ENCODE measurements at places on chromosomes 4 and X.

DNA sequence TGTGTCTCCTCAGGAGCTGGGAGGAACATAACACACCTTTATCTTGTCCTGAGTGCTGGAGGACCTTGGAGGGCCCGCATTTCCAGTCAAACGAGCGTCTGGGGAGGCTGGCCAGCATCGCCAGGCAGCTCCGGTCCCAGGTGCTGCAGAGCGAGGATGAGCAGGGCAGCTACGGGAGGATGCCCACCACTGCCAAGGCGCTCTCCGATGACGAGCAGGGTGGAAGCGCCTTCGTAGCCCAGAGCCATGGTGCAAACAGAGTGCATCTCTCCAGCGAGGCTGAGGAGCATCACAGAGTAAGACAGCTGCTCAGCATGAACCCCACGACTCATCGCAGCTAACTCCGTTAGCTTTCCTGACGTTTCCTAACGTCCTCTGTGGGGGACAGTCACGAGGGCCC, 430 bp downstream of the TRIML1 start:
- no peak for DNase-seq

DNA sequence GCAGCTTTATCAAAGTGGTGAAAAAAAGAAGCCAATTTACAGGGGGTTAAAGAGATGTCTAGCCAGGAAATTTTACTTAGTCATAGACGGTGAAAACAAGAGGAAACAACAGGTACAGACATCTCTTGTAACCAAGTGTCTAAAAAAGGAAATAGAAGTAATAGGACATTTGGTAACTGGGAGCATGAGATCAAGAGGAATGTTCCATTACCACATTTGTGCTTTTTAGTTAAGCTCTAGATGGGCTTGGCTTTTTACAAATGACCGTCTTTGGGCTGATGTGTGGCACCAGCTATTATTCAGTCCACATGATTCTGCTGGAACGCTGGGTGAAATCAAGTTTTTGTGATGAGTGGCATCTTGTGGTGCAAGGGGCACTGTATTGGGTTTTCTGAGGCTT, 179.5 kb downstream of the SMIM20 start:
- no peak for DNase-seq

DNA sequence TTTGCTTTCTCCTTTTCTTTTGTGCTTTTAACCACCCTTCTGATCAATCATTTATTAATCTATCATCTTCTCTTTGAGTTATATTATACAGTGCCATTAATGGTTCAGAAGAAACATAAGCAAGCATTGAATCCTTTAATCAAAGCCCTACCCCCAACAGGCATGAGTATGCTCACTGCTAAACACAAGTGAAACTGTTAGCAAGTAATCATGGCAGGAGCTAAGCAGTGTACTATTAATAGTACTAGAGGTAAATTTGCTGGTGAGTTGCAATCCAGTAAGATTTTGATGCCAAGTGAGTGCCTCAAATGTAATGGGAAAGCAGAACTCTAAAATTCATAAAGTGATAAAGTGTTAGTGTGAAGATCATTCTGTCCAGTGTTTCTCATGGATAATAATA, 57.2 kb downstream of the FNIP2 start:
- no peak for DNase-seq

DNA sequence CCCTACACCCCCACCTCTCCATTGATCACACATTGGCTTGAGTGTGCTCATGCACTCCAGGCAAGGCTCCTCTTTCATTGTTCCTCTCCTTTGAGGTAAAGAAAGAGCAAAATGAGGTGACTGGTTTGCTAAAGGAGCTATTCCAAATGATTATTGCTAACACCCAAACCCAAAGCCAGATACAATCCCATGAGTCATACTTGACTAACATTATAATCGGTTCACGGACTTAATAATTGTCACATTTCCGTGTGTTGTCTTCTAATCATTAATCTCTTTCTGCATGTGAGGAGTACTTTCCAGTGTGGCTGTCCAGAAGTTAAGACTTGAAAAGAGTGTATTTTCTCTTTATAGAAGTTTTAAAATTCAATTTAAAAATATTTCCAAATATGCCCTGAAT, 174.3 kb upstream of the SFRP2 start:
- DNase-seq: no peak

DNA sequence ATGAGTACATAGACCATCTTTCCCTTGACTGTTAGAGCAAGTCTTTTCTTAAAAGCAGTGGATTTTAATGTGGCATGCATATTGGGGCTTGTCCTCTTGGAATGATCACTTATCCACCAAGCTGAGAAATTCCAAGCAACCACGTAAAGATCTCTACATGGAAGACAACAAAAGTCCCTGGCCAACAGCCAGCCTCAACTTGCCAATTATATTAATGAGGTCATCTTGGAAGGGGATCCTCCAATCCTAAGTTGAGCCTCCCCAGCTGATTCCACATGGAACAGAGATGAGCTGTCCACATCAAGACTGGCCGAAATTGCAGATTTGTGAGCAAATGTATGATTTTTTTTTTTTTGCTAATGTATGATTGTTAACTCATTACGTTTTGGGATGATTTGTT, 20.6 kb upstream of the FTHL17 start:
- DNase-seq: no peak

DNA sequence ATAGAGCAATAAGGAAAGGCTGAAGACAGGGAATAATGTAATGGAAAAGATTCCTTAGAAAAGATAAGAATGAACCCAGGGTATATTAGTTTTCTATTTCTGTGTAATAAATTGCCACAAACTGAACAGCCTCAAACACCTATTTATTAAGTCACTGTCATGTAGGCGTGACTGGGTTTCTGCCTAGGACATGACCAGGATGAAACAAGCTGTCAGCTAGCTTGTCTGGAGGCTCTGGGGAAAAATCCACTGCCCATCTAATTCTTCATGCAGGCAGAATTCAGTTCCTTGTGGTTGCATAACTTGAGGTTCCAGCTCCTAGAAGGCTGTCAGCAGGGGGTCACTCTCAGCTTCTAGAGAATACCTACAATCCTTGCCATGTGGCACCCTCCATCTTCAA, 277.7 kb downstream of the TMA16 start:
- no peak for DNase-seq

GRCh38 chr4:6641164-6641970, 882 bp downstream of the MRFAP1 start:
- no peak for DNase-seq

GRCh38 chrX:147850875-147851274, 60.8 kb upstream of the FMR1 start:
- DNase-seq: no peak

- no peak for DNase-seq
Observed at GRCh38 chr4:59553063-59553720, 1646.9 kb upstream of the ADGRL3 start.

DNA sequence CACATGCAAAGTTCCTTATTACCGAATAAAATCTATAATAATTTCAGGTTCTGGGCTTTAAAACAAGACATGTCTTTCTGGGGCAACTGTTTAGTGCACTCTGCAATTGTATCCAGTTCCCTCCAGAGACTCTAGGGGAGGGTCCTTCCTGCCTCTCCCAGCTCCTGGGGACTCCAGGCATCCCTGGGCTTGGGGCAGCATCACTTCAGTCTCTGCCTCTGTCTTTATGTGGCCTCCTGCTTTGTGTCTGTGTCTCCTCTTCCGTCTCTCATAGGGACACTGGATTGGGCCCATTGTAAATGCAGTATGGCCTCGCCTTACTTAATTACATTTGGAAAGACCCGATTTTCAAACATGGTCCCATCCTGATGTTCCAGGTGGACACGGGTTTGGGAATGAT, 10.9 kb upstream of the ASMTL start:
- peak; percentile 25 for DNase-seq

- no peak for DNase-seq
Observed at GRCh38 chrX:135477576-135477975, 42.9 kb upstream of the INTS6L start.

GRCh38 chrX:119853444-119853843, 681 bp upstream of the UPF3B start:
- DNase-seq: no peak

DNA sequence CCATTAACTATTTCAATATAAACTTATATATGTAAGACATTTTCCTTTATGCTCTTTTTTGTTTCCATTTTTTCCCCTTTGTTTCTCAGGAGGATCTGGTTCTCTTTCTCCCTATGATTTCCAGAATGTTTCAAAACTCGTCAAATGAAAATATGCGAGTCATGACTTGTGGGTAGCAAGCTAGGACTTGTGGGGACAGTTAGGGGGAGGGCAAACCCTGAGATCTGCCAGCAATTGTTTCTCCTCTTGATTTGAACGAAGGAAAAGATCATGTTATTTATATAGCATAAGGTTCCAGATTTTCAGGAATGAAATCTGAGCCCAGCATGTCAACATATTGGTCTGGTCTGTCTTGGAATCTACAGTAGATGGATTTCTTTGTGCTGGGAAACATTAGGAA, 28.9 kb upstream of the GPC4 start:
- no peak for DNase-seq

DNA sequence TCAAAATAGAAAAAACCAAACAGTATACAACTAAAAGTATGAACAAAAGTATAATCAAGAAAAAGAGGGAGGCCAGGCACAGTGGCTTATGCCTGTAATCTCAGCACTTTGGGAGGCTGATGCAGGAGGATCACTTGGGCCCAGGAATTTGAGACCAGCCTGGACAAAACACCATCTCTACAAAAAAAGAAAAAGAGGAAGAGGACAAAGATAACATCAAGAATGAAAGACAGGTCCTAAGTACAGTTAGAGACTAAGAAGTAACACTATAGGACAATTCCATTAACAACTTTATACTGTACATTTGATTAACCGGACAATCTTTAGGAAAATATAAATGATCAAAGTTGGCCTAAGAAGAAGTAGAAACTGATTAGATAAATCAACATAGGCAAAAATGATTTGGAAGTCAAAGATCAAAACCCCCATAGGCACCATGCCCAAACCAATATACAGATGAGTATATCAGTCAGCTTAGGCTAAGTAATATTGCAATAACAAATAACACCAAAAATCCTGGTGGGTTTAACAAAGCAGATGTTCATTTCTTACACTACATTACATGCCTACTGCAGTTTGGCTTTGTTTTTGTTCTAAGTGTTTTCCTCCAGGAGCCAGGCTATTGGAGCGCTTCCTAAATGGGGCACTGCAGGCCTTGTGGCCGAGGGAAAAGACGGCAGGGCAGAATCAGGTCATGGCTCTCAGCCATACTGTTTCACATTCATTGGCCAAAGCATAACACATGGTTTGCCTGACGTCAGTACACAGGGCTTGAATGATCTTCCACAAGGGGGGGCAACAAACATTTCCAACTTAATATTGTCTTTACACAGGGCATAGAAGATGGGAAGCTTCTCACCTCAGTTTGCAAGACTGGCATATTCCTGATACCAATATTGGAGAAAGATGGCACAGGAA, 42.2 kb upstream of the HGFAC start:
- DNase-seq: no peak

GRCh38 chrX:29044423-29045184, 457.4 kb downstream of the IL1RAPL1 start:
- no peak for DNase-seq

DNA sequence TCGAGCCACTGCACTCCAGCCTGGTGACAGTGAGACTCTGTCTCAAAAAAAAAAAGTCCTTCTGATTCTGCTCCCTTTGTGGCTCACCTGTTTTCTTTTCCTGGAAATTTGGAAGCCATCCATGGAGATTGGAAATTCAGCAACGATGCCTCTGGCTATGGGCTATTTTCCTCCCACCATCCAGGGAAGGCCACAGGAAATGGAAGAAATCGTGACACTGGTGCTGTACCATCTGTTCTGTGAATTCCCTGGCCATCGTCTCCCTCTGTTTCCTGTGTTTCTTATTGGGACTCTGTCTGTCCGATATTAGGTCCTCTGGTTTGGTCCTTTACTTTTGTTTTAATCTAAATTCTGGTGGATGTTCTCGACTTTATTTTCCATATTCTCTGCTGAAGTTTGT, 29.4 kb upstream of the ADRA2C start:
- no peak for DNase-seq

DNA sequence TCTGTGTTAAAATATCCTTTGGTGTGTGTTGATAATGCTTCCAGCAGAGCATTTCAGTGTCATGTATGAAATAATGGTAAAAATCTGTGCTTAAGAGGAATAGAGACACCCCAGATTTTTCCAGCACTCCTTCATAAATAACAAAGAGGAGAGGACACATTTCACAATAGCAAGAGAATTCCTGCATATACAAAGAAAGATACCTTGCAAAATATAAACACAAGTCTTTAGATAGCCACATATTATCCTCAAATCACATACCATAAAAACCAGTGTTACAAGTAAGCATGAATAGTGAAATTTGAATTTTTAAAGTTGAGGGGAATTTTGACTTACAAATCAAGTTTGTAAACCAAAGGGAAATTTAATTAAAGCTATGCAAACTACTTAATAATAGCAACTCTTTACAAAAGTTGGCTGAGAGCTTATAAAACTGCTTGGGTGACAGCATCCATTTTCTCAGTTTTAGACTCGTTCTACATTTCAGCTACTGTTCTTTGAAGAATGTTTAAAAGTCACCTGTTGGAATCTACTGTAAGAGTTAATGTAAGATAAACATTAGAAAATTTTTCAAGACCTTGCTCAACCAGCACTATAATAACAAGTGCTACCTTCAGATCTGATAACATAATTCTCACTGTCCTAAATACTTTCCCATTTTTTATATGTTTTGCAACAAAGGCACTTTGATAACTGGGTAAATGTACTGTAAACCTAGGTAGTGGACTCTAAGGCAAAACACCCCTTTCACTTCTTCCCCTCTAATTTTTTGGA, 3.7 kb downstream of the APELA start:
- no peak for DNase-seq

- DNase-seq: no peak
Observed at GRCh38 chrX:7654316-7654715, 188.7 kb upstream of the VCX start.

- DNase-seq: no peak
Observed at GRCh38 chrX:26442340-26442739, 226.4 kb downstream of the MAGEB5 start.

DNA sequence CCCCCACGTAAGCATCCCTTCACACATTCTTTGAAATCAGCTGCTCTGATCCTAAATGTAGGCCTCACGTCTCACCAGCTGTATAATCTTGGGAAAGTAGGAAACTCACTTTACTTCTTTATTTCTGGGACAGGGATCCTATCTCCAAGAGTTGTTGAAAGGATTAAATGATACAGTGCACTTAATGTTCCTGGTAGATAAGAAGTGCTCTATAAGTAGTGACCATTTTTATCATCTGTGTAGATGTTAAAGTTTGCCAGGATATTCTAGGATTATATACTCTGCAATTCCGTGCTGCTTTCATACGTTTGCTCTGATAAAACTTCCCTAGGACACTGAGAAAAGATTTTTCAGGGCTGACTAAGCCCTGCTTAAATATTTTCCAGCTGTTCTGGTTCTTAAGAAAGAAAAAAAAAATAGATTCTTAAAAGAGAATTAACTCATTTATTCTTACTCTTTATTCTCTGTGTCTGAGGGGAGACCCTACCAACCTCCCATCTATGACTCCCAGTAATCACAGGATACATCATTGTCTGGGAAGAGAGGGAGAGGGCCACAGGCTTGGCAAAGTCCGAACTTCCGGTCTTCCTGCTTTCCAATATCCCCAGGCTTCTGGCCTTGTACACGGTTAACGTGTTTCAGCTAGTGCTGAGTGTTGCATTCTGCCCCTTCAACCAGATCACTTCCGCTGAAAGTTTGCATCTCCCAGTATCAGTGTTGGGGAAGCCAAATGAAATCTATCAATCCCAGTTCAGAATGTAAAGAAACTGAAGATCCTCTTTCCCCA, 269.2 kb downstream of the TRIML1 start:
- no peak for DNase-seq
